MM.1S (cell line): ENCODE measurements at places on chromosomes 1 and 21.

GRCh38 chr1:220184506-220184905 lies 87.7 kb downstream of the RAB3GAP2 start:
- DNase-seq = no peak

- no peak for DNase-seq
These were observed 174.0 kb downstream of the TRABD2B start for GRCh38 chr1:47823040-47823808.

GRCh38 chr1:10228528-10228927 lies 18.2 kb downstream of the KIF1B start:
- DNase-seq = no peak

- no peak for DNase-seq
These were observed 19.7 kb upstream of the TLCD4 start for GRCh38 chr1:95097426-95097825.

GRCh38 chr1:22753481-22753971 lies 42.9 kb downstream of the EPHB2 start:
- DNase-seq = no peak

GRCh38 chr1:228185641-228185965 lies 20.0 kb downstream of the IBA57 start:
- no peak for DNase-seq

- no peak for DNase-seq
These were observed 86.9 kb downstream of the CD247 start for GRCh38 chr1:167431261-167431908.

DNA sequence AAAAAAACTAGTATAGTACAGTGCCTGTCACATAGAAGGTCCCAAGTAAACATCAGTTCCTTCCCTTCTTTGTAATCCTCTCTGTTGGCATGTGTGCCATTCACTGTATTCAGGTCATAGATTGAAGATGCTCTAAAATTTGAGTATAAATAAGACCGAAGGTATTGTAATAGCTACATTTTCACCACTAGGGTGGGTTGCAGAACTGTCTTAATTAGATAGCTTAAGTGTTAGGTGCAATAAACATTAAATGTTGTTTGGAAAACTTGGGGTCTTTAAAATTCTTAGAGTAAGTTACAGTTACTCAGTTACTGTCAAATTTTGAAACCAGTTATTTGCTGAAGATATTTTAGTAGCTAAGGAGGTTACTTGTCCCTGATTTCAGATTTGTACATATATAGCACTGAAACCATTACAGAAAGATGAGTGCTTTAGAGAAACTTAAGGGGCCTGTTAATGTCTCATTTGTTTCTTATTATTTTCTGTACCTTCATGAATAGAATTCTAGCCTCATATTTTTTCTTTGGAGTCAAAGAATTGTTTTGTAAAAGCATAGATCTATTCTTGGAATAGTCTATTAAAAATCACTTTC lies 24.3 kb downstream of the PER3 start:
- peak; percentile 59 for DNase-seq

GRCh38 chr1:11982010-11982392 lies 1.8 kb downstream of the MFN2 start:
- no peak for DNase-seq

DNA sequence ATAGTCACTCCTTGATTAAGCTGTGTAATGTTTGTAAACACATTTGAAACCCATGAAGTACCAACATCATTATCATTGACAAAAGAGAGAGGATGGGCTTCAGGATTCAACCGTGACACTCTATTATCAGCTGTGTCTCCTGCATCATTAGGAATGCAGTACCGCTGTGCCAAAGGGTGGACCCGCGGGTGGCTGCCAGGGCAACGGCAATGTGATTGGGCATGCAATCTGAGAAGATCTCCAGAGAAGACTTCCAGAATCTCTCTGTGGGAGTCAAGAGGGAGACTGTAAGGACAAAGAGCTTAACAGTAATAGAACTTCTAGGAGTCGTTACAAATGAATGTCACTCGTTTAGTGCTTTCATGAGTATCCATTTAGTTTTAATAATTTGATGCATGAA lies 97.9 kb downstream of the USH2A start:
- no peak for DNase-seq

DNA sequence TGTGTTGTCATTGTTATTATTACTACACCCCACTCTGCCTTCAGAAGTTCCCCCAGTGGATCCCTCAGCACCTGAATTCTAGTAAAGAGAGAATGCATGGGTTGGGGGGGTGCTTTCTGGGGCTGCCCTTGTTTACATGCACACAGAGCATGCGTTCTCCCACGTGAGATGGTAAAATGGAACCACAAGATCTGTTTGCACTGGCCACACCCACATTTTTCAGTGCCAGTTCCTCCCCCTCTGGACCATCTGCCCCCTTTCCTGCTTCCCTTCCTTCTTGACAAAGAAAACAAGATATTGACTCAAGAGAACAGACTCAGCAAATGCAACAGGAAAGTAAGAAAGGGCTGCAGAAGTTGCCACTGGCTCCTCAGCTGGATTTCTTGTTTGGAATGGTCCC lies 8.9 kb downstream of the SLC6A17 start:
- DNase-seq = no peak

- no peak for DNase-seq
These were observed 48.0 kb upstream of the ACOT11 start for GRCh38 chr1:54500107-54500431.

DNA sequence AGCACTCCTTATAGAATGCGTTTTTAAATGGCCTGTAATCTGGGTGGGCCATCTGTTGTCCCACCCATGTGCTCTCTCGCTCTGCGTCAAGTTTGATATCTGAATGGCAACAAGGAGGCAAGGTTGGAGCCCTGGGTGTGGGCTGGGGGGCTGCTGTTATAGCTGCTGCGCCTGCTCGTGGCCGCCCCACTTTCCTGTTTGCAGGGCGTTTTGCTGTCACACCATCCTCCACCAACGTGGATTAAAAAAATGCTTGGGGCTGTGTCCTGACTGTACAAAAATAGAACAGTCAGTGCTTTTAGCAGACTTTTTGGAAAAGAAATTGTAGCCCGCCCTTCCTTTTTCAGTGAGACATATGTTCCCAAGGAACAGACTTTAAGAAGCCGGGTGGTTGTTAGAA lies 25.4 kb downstream of the UMODL1 start:
- no peak for DNase-seq

DNA sequence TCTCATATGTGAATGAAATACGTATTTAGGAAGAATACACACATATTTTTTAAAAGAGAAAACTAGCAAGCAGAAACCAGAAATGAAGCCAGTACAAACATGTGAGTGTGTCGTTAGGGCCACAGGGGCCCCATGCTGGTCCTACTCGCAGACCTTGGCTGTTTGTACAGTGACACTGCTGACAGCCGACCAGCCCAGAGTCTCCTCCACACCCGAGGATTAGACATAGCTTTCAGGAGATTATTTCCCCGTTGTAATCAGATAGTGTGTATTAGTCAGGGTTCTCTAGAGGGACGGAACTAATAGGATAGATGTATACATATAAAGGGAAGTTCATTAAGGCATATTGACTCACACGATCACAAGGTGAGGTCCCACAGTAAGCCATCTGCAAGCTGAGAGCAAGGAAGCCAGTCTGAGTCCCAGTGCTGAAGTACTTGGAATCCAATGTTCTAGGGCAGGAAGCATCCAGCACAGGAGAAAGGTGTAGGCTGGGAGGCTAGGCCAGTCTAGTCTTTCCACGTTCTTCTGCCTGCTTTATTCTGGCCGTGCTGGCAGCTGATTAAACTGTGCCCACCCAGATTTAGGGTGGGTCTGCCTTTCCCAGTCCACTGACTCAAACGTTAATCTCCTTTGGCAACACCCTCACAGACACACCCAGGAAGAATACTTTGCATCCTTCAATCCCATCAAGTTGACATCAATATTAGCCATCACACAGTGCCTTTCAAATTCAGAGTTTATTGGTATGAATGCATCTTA lies 51.2 kb downstream of the DIP2A start:
- no peak for DNase-seq

DNA sequence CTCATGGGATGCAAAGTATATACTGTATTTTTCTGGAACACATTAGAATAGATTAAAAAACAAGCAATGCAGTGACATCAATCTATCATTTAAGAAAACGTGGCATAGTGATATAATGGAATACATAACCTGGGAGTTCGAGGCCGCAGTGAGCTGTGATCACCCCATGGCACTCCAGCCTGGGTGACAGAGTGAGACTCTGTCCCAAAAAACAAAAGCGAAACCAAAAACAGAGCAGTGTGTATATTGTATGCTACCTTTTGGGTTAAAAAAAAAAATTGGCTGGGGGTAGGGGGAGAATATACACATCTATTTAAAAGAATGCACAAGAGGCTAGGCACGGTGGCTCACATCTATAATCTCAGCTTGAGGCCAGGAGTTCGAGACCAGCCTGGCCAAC lies 13.5 kb downstream of the SLC2A1 start:
- peak; percentile 58 for DNase-seq

DNA sequence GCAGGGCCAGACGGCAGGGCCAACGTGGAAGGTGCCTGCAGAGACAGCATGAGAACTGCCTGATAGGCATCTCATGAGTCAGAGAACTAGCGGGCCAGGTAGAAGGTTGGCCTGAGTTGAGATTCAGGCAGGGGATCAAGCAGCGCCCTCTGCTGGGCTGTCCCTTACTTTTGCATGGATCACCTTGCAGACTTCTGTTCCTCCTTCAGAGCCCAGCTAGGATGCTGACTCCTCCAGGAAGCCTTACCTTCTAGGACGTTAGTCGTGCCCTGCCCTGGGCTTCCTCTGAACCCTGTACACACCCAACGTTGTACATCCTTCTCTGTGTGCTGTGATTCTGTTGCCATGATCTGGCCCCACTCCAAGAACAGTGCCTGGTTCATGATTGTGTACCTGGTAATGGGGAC lies 231.3 kb upstream of the VAMP3 start:
- DNase-seq = peak; percentile 14

- no peak for DNase-seq
These were observed 45.6 kb upstream of the RGS2 start for GRCh38 chr1:192763243-192763642.

GRCh38 chr1:222040121-222040805 lies 298.4 kb upstream of the DUSP10 start:
- no peak for DNase-seq

GRCh38 chr1:95339377-95339776 lies 105.4 kb downstream of the RWDD3 start:
- DNase-seq = no peak

DNA sequence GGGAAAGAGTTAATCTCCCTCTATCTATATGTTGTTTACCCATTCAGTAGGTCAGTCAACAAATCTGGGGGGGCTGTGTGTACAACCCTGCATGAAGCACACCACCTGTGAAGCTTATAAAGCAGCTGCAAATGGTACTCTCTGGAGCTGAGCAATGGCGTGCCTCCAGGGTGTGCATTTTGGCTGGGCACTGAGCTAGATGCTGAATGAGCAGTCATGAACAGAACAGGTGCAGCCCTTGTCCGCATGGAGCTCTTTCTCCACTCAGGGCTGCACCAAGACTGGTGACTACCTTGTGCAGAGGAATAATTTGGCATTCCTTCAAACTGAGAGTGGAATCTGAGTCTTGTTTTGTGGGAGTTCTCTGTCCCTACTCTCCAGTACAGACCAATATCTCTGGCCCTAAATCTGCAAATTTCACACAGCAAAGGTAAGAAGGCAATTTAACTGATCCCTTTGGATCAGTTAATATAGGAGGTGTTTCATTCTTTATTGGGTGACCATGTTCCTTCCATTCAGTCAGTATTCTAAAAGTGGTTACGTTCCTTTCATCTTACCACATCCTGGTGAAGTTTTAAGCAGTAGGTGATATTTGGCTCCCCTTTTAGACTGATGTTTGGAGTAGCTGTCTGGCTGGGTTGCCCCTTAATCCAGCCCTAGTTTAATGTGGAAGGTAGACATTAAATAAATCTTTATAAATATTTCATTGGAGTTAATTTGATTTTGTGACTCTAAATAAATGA lies 76.0 kb downstream of the GPR88 start:
- no peak for DNase-seq

- DNase-seq = no peak
These were observed 465.2 kb downstream of the AJAP1 start for GRCh38 chr1:5119366-5120234.

DNA sequence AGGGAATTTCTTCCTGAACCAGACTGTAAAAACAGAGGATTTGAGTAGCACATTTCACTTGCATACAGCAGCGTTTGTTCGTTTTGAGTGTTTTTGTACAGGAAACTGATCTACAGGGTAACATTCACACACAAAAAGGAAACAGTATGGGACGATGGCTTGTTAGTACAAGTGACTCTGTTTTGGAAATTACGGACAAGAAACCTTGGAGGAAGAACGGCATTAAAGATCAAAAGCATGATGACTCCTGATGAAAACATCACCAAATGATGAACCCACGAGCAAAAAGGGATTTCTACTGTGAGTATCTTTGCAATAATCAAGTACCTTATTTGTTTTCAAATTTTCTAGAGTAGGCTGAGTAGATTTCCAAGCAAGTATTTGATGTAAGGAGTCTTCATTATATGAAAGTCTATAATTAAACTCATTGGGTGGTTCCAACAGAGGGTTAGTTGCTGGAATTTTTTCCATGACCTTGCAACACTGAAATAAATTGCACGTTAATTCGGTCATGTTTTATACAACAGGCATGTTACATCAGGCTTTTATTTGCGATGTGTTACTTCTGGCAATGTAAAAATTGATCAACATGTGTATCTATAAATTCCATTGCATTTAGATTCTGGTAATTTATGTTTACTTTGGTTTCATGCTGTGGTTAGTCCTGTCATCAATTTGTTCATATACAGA lies 76.7 kb upstream of the KCNK2 start:
- DNase-seq = no peak
